ENCODE measurements at places on chromosomes 3 and 15.

DNA sequence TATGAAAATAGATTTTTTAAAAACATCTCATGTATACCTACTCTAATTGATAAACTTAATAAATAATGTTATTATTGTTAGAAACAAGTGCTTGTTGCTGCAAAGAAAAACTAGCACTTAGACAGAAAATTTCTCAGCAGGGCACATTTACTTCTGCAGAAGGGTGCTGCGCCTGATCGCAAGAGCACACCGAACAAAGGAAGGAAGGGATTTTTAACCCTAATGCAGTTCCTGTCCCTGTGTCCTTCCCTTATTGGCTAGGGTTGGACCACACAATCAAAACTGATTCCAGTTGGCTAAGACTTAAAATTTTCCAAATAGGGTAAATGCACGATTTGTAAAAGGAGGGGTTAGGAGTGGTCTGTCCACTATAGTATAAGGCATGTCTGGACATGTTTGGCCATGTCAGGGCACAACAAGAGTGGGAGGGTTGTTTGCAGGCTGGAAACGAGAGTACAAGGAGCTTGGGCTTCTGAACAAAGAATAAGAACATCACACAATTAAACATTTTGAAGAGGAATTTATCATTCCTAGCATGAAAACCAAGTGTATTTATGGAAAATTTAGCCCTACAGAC lies 4.7 kb downstream of the DTWD1 start:
- no peak for DNase-seq
- H3K27ac ChIP-seq: no peak overlapping the region
- peaks cover 14% of the 10 kb centered on the region for H3K4me1 ChIP-seq
- H3K27me3 ChIP-seq: no peaks in the 10 kb centered on the region

DNA sequence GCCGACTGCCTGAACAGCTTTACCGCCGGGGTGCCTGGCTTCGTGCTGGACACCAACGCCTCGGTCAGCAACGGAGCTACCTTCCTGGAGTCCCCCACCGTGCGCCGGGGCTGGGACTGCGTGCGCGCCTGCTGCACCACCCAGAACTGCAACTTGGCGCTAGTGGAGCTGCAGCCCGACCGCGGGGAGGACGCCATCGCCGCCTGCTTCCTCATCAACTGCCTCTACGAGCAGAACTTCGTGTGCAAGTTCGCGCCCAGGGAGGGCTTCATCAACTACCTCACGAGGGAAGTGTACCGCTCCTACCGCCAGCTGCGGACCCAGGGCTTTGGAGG lies 815 bp downstream of the SPINT1 start:
- peak overlapping the region; percentile 58 for H3K4me3 ChIP-seq
- peaks cover 27% of the 10 kb centered on the region for H3K4me1 ChIP-seq
- no peaks in the 10 kb centered on the region for H3K27me3 ChIP-seq
- no peaks in the 10 kb centered on the region for H3K36me3 ChIP-seq

GRCh38 chr15:58165661-58166060 lies 27.5 kb downstream of the AQP9 start:
- no peak overlapping the region for H3K27ac ChIP-seq
- no peak for DNase-seq
- no peaks in the 10 kb centered on the region for H3K27me3 ChIP-seq
- H3K4me1 ChIP-seq: no peaks in the 10 kb centered on the region

- no peaks in the 10 kb centered on the region for H3K36me3 ChIP-seq
- no peaks in the 10 kb centered on the region for H3K4me1 ChIP-seq
- no peaks in the 10 kb centered on the region for H3K27me3 ChIP-seq
- no peak for DNase-seq
- H3K27ac ChIP-seq: no peak overlapping the region
- H3K4me3 ChIP-seq: no peak overlapping the region
Measured at GRCh38 chr3:148615382-148615781, 82.3 kb upstream of the AGTR1 start.

DNA sequence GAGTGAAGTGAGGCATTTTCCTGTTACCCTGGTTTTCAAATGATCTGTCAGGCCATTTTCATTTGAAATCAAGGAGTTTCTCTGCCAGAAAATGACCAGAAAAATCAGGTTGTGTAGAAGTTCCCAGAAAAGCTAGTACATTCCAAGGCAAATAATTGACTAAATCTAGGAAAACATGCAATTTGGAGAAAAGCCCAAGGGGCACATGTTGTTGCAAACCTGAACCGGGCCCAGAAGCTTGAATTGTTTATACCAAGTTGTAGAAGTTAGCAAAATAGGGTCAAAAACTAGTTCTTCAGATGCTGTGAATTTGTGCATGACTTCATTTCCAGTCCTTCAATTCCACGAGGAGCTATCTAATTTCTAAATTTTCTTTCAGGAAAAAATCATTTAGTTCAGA lies 31.0 kb downstream of the TRIM42 start:
- H3K4me1 ChIP-seq: no peaks in the 10 kb centered on the region
- H3K36me3 ChIP-seq: no peaks in the 10 kb centered on the region
- H3K4me3 ChIP-seq: no peak overlapping the region
- no peaks in the 10 kb centered on the region for H3K27me3 ChIP-seq
- no peak for DNase-seq
- no peak overlapping the region for H3K27ac ChIP-seq

- no peak for DNase-seq
- H3K27ac ChIP-seq: no peak overlapping the region
- 0 out of 2 replicates have a peak, but pooled peaks cover 3% of the 10 kb centered on the region for H3K36me3 ChIP-seq
Measured at GRCh38 chr3:125059488-125060245, 3.9 kb upstream of the HEG1 start.

DNA sequence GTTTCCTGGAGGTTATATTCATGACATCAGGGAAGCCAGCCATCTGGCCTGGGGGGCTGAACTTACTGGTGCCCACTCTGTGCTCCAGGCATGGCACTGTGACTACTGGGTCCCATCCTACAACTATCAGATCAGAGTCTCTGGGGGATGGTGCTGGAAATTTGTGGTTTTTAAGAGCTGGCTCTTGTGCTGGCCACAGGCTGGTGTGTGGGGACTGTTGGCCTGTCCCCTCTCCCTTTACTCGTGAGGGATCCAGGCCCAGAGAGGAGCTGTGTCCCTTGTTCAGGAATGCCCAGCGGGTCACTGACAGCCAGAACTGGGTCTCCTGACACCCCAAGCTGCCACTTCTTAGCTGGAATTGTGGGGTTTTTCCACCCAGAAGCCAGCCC lies 44.5 kb upstream of the SEC22A start:
- no peak overlapping the region for H3K4me3 ChIP-seq
- no peak for DNase-seq
- no peaks in the 10 kb centered on the region for H3K27me3 ChIP-seq
- no peak overlapping the region for H3K27ac ChIP-seq
- H3K4me1 ChIP-seq: peaks cover 34% of the 10 kb centered on the region
- H3K36me3 ChIP-seq: no peaks in the 10 kb centered on the region
